Foreskin keratinocyte (primary cell): ENCODE measurements at places on chromosomes 12 and 14. TPM values are rescaled to one million over a fixed set of nuclear protein-coding genes. Genes with fewer than 3 reads are reported as not detected.

Gene LRRC10
- polyA plus RNA-seq: not detected in 2 replicates

Gene KRT5
- 14,175 and 15,868 TPM in 2 replicates for polyA plus RNA-seq

DNA sequence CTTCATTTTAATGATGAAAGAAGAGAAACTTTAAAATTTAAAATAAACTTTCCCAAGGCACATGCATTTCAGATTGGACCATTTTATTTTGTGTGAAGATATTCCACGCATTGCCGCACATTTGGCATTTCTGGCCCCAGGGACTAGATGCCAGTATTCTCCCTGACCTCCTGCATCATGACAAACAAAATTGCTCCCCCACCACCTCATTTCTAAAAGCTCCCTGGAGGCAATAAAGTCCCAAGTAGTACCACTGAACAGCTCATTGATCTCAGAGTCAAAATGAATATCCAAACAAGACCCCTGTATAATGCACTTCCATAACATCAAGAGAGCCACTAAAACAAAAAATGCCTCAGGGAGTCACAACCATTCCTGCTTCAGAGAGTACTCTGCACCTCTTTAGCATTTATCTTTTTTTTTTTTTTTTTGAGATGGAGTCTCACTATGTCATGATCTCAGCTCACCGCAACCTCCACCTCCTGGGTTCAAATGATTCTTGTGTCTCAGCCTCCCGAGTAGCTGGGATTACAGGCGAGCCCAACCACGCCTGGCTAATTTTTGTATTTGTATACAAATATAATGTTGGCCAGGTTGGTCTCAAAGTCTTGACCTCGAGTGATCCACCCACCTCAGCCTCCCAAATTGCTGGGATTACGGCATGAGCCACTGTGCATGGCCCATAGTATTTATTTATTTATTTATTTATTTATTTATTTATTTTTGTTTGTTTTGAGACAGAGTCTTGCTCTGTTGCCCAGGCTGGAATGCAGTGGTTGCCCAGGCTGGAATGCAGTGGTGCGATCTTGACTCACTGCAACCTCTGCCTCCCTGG lies 48.8 kb upstream of the RASSF3 start:
- DNase-seq: no peak

DNA sequence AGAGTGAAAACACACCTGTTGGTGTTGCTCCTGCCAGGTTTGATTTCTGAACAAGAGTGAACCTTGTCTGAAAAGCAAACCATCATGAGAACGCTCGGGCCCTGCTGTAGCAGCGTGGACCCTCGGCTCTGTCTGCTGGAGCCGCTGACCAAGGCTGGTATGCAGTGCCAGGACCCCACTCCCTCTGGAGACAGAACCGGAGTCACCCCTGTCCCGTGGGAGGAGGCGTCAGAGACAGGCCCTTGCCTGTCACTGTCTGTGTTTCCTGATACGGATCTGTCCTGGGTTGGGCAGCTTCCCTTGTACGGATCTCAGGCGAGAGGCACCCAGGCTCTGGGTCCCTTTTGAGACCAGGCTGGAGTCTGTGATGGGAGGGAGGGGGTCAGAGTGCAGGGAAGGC lies 111.6 kb downstream of the ADGRD1 start:
- no peak for DNase-seq

Gene PRH2
- polyA plus RNA-seq: not detected in 2 replicates

Gene ADAM21
- 0.18 TPM in 2 replicates for polyA plus RNA-seq

GRCh38 chr12:67598598-67598997 lies 49.9 kb upstream of the DYRK2 start:
- DNase-seq: no peak

- DNase-seq: peak; percentile 34
These were observed 286.8 kb downstream of the LRIG3 start for GRCh38 chr12:58633479-58633878.

DNA sequence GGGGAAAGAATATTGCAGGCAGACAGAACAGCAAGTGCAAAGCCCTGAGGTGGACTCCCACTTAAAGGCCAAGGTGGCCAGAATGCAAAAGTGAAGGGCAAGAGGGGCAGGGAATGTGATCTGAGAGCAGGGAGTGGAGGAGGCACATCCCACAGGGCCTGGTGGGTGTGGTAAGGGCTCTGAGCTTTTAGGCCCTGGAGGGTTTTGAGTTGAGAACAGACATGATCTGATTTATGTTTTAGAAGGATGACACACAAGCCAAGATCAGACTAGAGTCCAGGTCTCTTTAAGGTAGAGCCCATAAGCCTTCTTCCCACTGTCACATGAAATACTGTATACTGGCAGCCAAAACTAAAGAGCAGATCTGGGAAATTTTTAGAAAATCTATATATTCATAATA lies 162.5 kb downstream of the SLC38A4 start:
- DNase-seq: peak; percentile 46

GRCh38 chr12:68376901-68377300 lies 44.7 kb upstream of the MDM1 start:
- no peak for DNase-seq

Gene MYF5
- not detected in 2 replicates for polyA plus RNA-seq

GRCh38 chr12:46406352-46407027 lies 33.9 kb upstream of the SLC38A2 start:
- no peak for DNase-seq

DNA sequence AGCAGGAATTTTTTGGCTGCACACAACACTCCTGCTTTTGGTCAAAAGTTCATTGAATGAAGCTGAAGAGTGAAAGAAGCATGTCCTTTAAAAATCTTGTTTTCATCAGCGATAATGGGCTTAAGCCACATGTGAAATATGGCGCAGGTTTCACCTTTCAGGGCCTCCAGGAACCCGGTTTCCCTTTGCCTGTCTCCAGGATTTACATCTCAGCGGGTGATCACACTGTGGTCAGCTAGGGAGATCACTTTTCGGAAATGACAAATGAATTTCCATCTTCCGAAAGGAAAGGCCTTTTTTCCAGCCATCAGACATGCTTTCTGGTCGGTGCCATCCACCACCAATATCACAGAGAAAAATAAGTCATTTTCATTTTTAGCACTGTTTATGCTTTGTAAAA lies 727.1 kb upstream of the TBX3 start:
- DNase-seq: no peak

Gene PLBD1
- 1.5 and 2.9 TPM in 2 replicates for polyA plus RNA-seq

DNA sequence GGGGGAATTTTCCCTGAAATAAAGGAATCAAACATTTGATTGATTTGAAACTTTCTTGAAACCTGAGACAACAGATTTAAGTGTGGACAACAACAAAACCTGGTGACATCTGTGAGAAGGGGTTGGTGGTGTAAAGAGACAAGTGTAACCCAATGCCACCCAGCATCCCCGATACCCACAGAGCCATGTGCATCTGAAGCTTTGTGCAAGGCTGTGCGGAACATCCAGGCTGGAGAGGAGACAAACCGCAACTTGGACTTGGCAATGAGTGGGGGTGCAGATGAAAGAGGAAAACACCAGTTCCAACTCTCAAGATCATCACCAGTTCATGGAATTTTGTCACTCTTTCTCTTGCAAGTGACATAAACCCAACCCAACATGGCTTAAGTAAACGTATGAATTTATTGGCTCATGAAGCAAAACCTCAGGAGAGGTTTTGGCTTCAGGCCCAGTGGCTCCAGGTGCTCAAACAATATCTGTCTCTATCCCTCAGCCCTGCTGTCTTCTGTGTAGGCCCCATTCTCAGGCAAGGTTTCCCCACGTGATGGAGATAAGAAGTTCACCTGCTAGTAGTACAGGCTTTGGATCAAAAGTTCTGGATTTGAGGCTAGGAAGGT lies 55.2 kb upstream of the NTF3 start:
- DNase-seq: no peak

Gene GALNT9
- not detected in 2 replicates for polyA plus RNA-seq

GRCh38 chr12:132247718-132248452 lies 81.5 kb downstream of the GALNT9 start:
- no peak for DNase-seq

Gene OTUB2
- 1.8 and 1.9 TPM in 2 replicates for polyA plus RNA-seq

Gene C12orf54
- 5.3 and 8.6 TPM in 2 replicates for polyA plus RNA-seq

Gene ESPL1
- 6.8 and 8.9 TPM in 2 replicates for polyA plus RNA-seq

- DNase-seq: peak; percentile 66
These were observed 3.6 kb upstream of the TNFRSF1A start for GRCh38 chr12:6345319-6346091.

Gene TRHDE
- 0.10 and 0.21 TPM in 2 replicates for polyA plus RNA-seq

DNA sequence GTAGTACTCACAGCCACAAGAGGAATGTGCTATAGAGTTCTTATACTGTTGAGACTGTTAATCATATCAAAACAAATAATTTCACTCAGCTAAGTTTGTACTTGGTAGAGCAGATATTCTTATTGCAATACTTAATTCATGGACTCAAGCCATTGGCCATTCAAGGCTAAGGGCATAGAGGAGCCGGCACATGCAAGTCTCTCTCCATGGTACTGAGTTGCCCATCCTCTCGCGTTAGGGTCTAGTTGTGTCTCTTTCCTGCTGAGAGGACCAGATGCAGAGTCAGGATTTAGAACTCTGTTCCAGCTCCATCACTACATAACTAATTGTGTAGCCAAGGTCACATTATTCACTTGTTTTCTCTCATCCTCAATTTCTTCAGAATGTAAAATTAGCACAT lies 14.4 kb upstream of the TUNAR start:
- no peak for DNase-seq

DNA sequence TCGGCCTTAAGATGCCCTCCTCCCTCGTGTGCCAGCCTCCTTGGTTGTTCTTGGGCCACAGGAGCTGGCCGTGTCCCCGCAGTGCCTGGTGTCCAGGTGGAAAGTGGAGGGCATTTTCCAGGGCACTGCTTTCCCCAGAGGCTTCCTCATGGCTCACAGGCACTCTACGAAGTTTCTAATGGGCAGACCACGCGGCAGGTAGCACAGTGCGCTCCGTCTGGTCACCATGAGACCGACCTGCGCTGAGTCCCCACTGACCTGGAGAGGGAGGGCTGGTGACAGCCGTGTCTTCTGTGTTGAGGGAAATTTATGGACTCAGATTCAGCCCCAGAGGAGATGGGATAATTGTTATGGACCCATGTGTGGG lies 186.3 kb downstream of the ADGRD1 start:
- no peak for DNase-seq

Gene RFX4
- not detected in 2 replicates for polyA plus RNA-seq

Gene ANAPC5
- 71.4 and 91.1 TPM in 2 replicates for polyA plus RNA-seq

GRCh38 chr14:76274324-76274723 lies 101.6 kb upstream of the ESRRB start:
- no peak for DNase-seq

Gene TMEM63C
- 0.39 and 0.50 TPM in 2 replicates for polyA plus RNA-seq

Gene CD4
- 0.02 TPM in 1 of 2 replicates, not detected in the other for polyA plus RNA-seq

- no peak for DNase-seq
These were observed 249.9 kb downstream of the DAD1 start for GRCh38 chr14:22338917-22339715.

Gene ALG10B
- polyA plus RNA-seq: 0.95 and 1.4 TPM in 2 replicates

DNA sequence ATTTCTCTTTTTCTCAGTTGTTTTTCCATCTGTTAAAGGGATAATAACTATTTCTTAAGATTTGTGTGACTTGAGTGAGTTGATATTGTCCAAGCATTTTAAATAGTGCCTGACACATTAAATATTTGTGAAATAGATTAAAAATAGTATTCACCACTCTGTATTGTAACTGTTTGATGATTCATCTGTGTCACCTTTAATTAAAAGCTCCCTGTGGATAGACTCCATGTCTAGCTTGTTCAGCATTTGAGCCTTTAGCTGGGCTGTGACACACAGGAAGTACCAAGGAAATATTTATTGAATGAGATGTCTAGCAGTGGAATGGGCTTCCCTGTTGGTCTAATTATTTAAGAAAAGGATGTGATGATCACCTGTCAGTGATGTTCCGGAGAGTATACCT lies 1.8 kb upstream of the GLIPR1L2 start:
- peak; percentile 66 for DNase-seq

- DNase-seq: peak; percentile 91
These were observed 115.2 kb downstream of the PRICKLE1 start for GRCh38 chr12:42474391-42474790.

- DNase-seq: no peak
These were observed 77.8 kb downstream of the HECTD4 start for GRCh38 chr12:112304436-112304835.

DNA sequence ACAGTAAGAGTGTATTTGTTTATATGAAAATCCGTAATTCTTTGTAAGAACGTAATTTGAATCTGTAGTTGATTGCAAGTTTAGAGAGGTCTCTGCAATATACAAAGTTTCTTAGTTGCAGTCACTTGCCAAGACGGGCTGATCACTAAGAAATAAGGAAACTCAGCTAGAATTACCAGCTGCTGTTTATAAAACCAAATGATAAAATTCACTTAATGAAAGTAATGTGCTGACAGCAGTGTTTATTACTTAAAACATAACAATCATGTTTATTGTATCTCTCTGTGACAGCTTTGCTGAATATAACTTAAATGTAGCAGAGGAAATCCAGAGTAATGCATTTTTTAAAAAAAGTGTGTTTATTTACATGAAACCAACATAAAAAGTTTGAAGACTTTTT lies 31.2 kb downstream of the SRGAP1 start:
- no peak for DNase-seq

Gene CBX5
- 20.5 and 24.4 TPM in 2 replicates for polyA plus RNA-seq

DNA sequence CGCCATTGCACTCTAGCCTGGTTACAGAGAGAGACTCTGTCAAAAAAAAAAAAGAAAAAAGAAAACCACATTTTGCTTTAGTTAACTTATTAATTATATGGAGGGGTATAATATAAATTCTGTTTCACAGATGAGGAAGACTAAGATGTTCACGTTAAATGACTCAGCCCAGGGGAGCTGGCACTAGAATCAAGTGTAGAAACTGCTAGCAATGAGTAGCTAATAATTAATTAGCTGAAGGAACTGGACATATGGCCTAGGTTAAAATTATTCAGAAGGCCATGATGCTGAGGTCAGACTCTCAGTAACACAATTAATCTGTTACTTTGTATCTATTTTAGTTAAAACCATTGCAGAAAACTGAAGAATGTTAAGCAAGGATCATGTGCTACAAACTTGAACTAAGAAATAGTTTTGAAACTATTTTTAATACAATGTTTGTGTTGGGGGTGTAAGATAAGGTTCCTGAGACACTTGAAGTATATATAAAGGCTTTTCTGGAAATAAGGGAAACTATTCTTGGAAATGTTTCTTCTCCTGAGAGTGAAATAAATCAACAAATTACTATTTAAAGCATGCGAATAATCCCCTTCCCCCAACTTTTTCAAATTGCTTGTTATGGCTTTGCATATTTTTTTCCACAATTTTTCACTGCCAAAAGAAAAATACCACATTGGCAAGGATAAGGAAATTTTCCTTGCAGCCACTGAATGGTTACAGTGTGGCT lies 589.3 kb downstream of the SOX5 start:
- no peak for DNase-seq

- DNase-seq: no peak
These were observed 183.8 kb downstream of the PAX9 start for GRCh38 chr14:36845356-36846012.

DNA sequence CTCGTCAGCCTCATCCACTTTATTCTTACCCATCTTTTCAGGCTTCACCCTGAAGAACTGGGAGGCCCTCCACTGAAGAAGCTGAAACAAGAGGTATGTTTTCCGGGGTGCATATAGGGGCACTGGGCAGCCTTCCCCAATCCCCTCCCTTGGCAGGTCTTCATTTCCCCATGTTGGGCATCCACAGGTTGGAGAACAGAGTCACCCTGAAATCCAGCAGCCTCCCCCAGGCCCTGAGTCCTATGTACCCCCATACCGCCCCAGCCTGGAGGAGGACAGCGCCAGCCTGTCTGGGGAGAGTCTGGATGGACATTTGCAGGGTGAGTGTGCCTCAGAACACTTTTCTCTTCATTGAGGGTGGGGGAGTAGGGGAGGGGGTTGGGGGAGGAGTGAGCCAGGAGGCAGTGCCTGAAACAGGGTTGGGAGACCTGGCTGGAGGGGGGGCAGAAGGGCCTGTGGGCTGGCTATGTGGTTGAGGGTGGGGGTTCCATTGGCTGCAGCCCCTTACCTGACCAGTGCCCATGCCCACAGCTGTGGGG lies 4.0 kb downstream of the NAB2 start:
- no peak for DNase-seq

GRCh38 chr12:56596815-56597214 lies 33.3 kb downstream of the BAZ2A start:
- DNase-seq: no peak
